ENCODE measurements at places on chromosomes 12 and 14.

GRCh38 chr12:109995686-109996482, at the start of gene GIT2:
TSS of gene GIT2 (minus strand) at chr12:109996368. CDS start at chr12:109996224, 144 bp downstream.
- peak; percentile 94 for DNase-seq

- DNase-seq, result no peak
Observed at GRCh38 chr14:80713076-80713850, 228.3 kb downstream of the CEP128 start.

- DNase-seq, result no peak
Observed at GRCh38 chr12:85260447-85260846, 19.6 kb upstream of the ALX1 start.

GRCh38 chr12:116346222-116346621, 68.7 kb upstream of the MED13L start:
- peak; percentile 50 for DNase-seq

GRCh38 chr14:80587096-80587724, 354.3 kb downstream of the CEP128 start:
- DNase-seq, result no peak

DNA sequence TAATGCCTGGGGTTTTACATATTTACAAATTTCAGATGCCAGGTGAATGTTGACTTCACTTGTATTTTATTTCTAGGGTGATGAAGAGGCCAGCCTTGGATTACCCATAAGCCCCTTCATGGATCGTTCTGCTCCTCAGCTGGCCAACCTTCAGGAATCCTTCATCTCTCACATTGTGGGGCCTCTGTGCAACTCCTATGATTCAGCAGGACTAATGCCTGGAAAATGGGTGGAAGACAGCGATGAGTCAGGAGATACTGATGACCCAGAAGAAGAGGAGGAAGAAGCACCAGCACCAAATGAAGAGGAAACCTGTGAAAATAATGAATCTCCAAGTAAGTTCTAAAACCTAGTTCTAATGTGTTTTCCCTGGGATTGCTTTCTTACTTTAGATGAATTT, 41.3 kb upstream of the SLCO1C1 start:
- no peak for DNase-seq

GRCh38 chr14:33810308-33810707, 140.6 kb downstream of the EGLN3 start:
- no peak for DNase-seq

- no peak for DNase-seq
Observed at GRCh38 chr12:27018037-27018436, 3.9 kb upstream of the TM7SF3 start.

- DNase-seq, result no peak
Observed at GRCh38 chr14:54435500-54435981, 5.6 kb downstream of the CNIH1 start.

DNA sequence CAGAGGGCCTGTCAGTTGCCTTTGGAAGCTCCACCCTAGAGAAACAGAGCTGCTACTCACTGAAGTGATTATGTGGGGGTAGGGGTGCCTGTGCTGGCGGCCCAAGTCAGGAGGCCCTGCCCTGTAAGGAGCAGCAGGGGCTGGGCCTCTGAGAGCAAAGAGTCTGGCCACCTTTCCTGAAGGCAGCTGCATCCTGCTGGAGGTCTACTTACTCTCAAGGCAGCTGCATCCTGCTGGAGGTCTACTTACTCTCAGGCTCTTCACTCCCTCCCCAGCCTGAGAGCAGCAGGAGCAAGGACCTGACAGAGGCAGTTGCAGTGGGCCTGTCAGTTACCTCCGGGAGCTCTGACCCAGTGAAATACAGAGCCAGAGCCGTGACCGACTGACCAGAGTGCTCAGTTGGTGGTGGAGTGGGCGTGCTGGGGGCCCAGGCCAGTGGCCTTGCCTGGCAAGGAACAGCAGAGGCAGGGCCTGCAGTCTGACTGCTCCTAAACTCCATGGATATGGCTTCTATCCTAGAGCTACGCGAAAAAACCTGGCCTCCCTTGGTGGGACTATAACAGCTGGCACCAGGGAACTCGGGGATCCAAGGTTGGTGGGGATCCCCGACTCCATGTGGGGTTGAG, 32.3 kb downstream of the RAD51B start:
- DNase-seq, result peak; percentile 35

DNA sequence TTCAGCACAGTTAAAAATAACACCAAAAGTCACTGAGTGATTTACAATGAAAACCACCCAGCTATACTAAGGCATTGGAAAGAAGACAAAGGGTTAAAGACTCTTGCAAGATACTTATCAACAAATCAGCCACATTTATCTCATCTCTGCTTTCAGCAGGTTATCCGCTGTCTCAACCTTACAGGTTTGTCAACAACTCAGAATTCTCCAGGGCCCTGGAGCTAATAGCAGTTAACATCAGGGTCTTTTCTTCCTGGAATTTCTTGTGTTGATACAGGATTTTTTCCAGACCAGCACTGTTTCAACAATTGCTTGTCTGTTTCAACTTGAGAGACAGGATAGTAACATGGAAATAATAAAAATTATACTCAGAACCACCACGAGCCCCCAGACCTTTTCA, 3.5 kb downstream of the PKP2 start:
- DNase-seq, result no peak

DNA sequence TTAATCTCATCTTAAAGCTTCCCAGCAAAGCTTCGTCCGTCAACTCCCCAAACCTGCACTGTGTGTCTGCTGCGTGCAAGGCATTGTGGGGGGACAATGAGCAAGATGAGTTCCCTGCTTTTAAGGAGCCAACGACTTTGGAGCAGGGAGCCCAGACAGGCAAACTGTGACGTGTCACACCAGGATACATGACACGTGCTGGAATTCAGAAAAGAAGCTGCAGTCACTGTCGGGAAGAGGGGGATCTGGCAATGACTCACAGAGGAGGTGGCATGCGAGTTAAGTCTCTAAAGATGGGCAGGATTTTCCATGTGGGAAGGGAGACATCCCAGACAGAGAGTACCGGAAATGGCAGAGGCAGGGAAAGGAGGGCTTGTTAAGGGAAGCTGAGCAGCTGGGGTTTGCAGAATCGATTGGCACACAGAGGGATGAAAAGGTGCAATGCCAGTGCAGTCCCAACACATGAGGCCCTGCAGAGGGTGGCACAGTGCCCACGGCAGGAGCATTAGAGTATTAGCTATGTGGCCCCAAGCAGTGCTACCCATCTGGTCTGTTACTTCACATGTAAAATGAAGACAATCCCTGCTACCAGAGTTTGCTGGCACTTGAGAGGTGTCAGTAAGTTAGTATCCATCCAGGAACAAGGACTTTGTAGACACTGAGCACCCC, 52.9 kb downstream of the SETD3 start:
- DNase-seq, result no peak

GRCh38 chr12:2013527-2014223, 9.4 kb upstream of the DCP1B start:
- no peak for DNase-seq

- DNase-seq, result no peak
Observed at GRCh38 chr12:132685400-132685799, 1.7 kb downstream of the POLE start.

DNA sequence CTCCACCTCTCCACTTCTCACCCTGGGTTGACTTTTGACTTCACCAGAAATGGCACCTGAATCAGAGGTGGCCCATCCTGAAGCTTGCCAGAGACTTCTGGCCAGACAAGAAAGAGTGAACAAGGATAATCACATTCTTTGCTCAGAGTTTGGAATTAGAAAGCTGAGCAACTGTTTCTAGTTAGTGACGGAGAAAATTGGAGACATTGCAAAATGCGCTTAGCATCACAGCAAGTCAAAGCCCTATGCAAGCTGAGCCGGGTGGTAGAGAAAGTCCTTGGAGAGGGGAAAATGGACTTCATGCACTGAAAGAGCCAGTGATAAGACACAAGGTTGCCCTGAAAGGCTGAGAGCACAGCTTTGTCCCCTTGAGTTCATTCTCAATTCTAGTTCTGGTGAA, 161.8 kb downstream of the PAH start:
- DNase-seq, result no peak

DNA sequence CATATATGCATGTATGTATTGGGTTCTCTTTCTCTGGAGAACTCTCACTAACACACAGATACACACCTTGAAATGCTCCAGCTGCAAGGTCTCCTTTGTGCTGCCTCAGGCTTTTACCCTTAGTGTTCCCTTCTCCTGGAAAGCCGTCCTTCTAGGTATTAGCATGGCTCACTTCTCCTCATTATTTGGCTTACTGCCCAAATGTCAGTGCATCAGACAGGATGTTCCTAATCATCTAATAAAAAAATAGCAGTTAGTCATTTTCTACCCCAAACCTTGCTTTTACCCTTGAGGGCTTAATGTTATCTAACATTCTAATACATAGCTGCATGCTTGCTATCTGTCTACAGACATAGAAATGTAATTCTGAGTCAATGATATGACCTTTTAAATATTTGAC, 109.0 kb upstream of the SLC16A7 start:
- no peak for DNase-seq

DNA sequence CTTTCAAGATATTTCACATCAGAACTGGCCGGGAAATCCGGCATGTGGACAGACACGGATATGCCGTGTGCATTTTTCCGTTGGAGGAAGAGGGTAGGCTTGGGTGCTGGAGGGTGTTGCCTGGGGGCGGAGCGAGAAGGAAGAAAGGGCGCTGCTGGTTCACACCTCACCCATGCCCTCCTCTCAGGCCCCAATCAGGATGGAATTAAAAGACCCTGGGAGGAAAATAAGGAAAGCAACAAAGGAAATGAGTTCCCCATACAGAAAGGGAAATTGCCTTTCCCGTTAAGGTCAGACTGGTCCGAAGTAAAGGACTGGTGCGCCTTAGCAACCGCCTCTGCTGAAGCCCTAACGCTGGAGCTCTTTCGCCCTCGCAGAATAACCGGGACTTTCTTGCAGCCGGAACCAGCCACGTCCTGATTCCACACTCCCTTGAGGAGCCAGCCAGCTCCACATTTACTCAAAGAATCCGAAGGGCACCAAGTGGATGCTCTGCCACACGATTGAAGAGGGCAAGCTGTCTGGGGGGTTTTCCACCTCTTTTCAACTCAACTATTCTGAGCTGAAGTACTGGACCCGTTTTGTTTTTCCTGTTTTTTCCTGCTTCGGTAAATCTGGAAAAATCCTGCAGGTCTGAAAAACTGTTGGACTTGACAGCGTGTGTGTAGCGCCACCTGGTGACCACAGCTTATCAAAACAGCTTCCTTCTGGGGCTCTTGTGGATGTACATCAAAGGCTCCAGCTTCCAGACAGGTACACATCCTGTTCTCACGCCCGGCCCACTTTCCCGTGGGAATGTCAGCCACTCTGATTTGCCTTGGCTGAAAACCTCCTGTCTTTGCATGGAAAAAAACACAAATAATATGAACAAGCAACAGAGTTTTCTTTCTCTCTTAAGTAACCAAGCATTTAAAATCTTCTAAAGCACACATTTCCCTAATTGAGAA, 37.6 kb upstream of the BCL2L14 start:
- peak; percentile 86 for DNase-seq

- no peak for DNase-seq
Observed at GRCh38 chr14:64340560-64341196, 46.5 kb upstream of the ESR2 start.

DNA sequence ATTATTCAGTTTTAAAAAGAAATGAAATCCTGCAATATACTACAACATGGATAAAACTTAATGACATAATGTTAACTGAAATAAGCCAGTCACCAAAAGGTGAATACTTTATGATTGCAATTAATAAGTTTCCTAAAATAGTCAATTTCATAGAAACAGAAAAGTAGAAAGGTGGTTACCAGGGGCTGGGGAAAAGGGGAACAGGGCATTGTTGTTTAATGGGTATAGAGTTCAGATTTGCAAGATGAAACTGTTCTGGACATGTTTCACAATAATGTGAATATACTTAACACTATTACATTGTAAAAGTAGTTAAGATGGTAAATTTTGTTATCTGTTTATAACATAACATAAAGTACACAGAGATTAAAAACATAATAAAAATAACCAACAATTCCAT, 550.9 kb downstream of the CCER1 start:
- no peak for DNase-seq

DNA sequence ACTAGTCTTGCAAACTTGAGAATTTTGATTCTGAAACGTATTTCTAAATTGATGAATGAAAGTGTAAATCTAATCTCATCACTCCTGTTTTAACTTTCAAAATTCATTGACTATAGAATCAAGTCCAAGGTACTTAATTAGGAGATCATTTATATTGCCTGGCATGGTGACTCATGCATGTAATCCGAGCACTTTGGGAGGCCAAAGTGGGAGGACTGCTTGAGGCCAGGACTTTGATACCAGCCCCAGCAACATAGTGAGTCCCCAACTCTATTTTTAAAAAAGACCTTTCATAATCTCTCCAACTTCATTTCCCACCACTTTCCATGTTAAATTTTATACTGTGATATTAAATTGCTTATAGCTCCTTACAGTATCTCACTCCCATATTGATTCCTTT, 3.0 kb upstream of the MIPOL1 start:
- no peak for DNase-seq

DNA sequence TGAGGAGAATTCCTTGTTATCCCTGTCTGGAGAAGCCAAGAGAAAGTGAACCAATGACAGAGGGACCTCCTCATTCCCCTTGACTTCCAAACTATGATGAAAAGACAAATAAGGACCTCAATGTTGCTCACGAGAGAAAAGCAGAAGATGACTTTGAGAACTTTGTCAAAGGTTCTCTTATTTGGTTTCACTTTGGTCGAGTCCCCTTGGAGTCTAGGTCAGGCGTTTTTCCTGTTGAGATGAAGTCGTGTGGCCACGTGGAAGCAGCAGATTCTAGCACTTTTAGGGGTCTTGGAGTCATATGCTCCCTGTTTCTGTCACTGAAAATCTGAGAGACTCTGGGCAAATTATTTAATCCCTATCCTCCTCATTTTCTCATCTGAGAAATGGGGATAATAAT, 33.8 kb upstream of the COL2A1 start:
- no peak for DNase-seq

- DNase-seq, result no peak
Observed at GRCh38 chr14:54301359-54301758, 95.4 kb upstream of the CDKN3 start.
